ENCODE measurements at places on chromosomes 4 and X.
A peak's percentile ranks its signal among the peaks of the same experiment; 100 is the strongest.

DNA sequence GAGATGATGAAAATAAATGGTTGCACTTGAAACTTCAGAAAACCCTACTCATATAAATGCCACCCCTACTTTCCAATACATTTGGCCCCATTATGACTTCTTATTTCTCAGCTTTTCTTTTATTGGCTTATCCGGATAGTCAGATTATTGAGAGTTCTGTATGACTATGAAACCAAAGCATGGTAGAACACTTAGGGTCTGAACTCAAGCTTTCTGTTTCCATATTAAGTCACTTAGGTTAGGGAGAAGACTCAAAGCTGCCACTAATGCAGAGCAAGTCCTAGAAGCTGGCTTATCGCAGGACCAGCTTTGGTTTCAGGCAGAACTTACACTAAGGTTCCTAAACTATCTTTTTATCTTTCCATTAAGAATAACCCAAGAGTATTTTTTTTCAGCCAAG is 229.9 kb upstream of the CPEB2 start:
- DNase-seq = no peak

DNA sequence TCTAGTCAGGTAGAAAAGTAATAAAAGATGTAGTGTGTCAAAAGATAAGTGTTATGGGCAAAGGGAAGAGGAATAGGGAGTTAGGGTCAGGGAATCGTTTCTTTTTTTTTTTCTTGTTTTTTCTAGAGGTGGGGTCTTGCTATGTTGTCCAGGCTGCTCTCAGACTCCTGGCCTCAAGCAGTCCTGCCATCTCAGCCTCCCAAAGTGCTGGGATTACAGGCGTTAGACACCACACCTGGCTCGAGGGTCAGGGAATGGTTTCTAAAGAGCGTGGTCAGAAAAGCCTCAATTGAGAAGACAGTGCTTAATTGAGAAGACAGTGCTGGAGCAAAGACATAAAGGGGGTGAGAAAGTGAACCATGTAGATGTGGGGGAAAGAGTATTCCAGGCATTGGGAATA is 19.1 kb downstream of the SMARCAD1 start:
- no peak for DNase-seq

GRCh38 chr4:69848028-69848427 is 11.9 kb downstream of the SULT1E1 start:
- DNase-seq = no peak

DNA sequence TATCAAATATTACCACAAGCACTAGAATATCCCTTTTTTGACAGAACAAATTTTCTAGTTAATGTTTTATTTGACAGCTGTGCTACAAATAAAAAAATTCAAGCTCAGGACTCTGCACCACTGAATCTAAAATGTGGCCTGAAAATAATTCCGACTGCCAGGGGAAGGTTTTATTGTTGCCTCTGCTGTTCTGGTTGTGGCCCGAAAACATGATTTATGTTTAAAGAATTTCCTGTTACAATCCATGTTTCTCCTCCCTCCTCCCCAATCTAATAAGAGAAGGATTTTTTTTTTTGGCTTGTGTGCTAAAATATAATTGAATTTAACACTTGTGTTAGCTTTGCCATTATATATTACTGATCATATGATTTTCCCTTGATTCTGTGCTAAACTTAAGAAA is 227.8 kb downstream of the DCLK2 start:
- no peak for DNase-seq

DNA sequence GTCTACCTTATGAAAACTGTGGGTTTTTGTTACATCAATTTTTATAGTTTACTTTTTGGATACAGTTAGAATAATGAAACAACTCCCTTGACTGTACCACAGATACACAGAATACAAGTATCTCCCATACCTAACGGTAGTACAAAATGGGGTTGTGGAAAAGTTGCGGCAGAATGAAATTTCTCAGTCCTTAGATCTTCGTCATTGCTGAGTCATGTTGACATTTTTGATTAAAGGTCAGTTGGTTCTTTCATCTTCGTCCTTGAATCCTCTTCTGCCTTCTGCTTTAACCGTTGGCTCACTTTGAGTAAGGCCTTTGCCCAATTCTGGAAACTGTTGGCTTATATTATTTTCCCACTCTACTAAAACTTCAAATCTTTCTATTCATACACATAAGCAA is 75.6 kb downstream of the TRIML1 start:
- DNase-seq = no peak

- no peak for DNase-seq
Measured at GRCh38 chrX:21811832-21812231, 27.6 kb upstream of the MBTPS2 start.

GRCh38 chr4:24794916-24795665 is at the start of gene SOD3:
Gene SOD3 (plus strand): TSS chr4:24795573. CDS start chr4:24799522, 3,949 bp downstream.
- peak; percentile 43 for DNase-seq

DNA sequence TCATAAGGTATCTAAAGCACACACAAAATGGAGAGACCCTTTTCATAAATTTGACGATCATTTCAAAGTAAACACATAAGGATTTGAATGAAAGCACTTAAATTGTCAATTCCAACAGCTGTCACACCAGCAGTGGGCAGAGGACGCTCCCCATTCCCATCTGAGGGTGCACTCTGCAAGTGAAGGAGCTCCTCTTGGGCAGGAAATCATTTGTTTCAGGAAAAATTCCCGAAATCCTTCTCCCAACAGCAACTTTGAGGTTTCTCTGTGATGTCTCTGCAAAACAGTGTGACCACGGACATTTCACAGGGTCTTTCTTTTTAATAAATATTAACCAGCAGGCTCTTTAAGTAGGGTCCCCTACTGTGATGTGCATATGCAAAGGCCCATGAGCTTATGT is 111.0 kb downstream of the EPHA5 start:
- no peak for DNase-seq

GRCh38 chrX:21509912-21510311 is 135.7 kb downstream of the CNKSR2 start:
- DNase-seq = no peak

GRCh38 chrX:110563282-110563681 is 204.6 kb downstream of the RTL9 start:
- no peak for DNase-seq

DNA sequence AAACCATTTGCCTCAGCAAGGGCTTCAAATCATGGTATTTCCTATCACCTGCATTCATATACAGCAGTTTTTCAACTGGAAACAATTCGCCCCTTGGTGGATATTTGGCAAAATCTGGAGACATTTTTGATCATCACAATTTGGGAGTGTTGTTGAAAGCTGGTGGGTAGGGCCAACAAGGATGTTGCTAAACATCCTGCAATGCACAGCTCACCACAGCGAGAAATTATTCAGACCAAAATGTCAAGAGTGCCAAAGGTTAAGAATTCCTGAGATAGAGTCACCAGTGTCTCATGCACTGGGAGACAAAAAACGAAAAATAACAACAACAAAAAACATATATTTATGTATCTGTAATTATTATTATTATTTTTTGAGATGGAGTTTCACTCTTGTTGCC is 435.2 kb upstream of the CTSO start:
- no peak for DNase-seq

GRCh38 chr4:82482387-82482786 is 52.0 kb downstream of the ENOPH1 start:
- DNase-seq = no peak

DNA sequence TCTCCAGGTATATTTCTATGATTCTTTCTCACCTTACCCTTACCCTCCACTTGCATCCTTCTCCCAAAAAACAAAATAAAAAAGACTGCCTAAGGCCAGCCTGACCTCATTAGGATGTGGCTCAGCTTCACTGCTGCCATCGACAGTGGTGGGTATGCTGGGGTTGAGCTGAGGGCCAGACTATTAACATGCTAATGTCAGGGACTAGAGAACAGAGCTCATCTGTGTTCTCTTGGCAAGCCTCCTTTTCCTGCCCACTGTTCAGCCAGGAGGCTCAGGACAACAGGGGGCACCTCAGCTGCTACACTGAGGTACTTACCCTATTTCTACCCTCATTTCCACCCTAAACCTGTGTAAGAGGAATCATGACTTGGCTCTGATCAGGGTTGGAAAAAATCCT is 59.3 kb downstream of the MSN start:
- no peak for DNase-seq

GRCh38 chrX:16096141-16096540 is 27.2 kb upstream of the GRPR start:
- no peak for DNase-seq

GRCh38 chrX:119236623-119237561 is 807 bp downstream of the PGRMC1 start:
- DNase-seq = no peak

DNA sequence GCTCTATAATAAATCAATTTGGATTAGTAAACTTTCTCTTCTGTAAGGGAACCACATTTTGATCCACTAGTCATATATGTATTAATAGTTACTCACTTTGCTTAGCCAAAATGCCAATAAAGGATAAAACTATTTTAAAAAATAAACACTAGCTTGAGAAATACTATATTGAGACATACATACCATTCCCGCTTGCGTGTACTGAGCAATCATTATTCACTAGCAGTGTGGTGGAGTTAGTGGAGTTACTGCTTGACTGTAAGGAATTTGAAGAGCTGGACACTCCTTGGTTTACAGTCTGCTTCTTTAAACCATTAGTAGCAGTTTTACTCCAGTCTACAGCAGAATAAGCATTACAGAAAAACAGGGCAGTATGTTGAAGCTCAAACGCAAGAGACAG is 10.8 kb upstream of the PHKA2 start:
- no peak for DNase-seq

- no peak for DNase-seq
Measured at GRCh38 chr4:150063128-150063527, 15.1 kb upstream of the DCLK2 start.

DNA sequence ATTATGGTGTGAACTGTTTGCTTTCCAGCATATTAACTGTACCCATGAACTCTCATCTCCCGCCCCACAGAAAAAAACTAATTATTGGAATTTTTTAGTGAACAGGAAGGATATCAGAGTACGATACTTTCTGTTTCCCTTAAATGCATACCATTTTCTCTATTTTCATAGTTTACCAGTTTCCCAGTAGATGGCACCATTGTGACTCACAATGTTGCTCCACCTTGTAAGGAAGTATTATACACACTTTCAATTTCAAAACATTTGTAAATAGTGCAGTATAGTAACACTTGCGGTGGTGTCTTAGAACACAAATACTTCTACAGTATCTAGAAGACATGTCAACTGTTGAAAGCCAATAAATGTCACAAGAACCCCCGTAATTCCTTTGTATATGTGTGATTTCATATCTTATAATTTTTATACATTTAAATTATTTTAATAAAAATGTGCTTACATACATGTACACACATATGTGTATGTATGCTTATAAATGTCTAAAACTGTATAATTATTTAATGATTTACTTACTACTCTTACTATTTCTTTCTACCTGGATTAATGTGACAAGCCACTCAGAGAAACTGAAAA is 167.3 kb downstream of the SLIT2 start:
- DNase-seq = no peak

GRCh38 chr4:89653012-89653411 is 183.9 kb downstream of the SNCA start:
- no peak for DNase-seq

DNA sequence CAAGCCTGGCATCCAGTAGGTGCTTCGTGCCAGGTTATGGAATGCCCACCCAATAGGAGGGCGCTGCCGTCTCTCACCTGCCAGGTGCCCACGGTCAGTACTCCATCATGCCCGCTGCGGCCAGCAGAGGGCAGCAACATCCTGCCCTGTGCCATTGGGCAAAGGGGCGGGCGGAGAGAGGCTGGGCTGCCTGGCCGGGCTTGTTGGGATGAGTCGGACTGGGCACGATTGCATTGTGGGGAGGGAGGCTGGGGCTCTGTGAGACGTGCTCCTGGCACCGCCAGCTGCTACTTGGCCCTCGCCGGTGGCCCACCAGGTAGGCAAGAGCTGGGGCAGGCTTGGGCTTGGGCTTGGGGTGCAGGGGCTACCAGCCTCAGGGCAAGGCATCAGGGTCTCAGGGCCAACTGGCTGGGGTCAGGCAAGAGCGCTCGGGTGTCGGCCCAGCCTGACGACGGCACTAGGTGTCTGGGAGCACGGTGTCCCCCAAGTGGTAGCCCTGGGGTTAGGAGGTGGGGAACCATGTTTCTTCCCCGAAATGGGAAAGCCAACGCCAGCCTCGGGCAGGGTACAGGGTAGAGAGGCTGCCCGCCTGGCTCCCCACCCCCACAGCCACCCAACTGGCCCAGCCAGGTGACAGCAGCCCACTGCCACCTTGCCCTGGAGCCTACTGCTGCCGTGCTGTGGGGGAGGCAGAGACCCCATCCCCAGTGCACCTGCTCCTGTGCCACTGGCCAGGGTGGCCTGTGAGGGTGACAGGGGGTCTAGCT is at the start of gene PLXNB3:
TSS of gene PLXNB3 (plus strand) at position 261 of the 767 bp plus-strand sequence. CDS start 1,287 bp downstream, outside the sequence.
- DNase-seq = no peak

- no peak for DNase-seq
Measured at GRCh38 chrX:118259213-118259612, 86.7 kb upstream of the WDR44 start.

DNA sequence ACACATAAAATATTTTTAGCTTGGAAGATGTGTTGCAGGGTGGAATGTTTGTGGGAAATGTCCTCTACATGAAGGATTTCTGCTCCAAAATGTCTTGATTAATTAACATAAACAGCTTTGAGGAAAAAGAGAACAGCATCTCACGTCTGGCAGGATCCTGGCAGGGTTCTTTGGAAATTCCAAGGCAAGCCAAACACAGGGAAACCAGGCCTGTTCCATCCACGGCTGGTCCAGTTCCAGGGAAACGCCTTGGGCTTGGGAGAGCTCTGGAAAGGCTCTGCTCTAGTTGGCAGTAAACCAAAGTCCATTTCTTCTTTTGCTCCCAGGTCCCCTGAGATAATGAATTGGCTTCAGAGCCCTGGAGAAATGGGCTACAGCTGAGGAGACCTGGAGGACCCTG is 42.4 kb upstream of the GAB1 start:
- DNase-seq = no peak

- no peak for DNase-seq
Measured at GRCh38 chr4:81845761-81846160, 374.1 kb upstream of the RASGEF1B start.

DNA sequence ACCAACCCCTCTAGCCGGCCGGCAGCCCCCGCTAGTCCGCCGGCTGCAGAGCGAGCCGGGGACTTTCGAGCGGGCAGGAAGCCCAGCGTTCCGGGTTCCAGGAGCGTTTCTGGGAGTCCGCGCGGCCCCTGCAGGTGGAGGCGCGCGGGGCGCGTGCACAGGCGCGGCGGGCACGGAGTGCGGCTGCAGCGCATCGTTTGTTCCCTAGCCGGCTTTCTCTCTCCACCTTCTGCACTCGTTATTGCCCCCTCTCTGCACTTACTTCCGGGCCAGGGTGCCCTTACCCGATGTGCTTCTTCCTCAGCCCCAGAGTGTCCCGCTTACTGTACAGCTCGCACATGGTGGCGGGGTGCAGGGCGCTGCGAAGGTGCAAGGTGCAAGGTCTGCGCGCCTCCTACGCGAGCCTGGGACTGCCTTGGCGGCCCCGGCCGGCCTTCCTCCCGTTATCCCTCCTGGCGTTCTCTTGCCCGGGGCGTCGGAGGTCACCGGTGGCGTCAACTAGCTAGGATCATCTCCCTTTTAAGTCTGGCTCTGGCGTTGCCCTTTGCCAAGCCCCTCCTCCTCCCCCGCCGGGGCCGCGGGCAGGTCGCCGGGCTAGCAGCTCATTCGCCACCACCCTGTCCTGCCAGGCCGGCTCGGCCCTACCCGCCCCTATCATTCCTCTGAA is at the start of gene ETNPPL:
TSS of gene ETNPPL (minus strand) at position 495 of the 667 bp plus-strand sequence. CDS start at position 340, 155 bp downstream.
- DNase-seq = no peak

- no peak for DNase-seq
Measured at GRCh38 chr4:18518098-18518497, 496.5 kb upstream of the LCORL start.

- no peak for DNase-seq
Measured at GRCh38 chr4:102451266-102451665, 49.9 kb upstream of the NFKB1 start.

GRCh38 chr4:11131491-11131890 is 297.2 kb downstream of the HS3ST1 start:
- no peak for DNase-seq

- DNase-seq = no peak
Measured at GRCh38 chr4:152112887-152113286, 352.1 kb upstream of the GATB start.

Data from epithelial cell of proximal tubule (primary cell).